ENCODE measurements at places on chromosomes 11 and 22.

- no peak for DNase-seq
Observed at GRCh38 chr11:26960281-26960680, 33.6 kb upstream of the FIBIN start.

GRCh38 chr11:8867931-8868631 lies 42.9 kb upstream of the AKIP1 start:
- DNase-seq: no peak

GRCh38 chr22:42717197-42717928 lies 3.3 kb downstream of the A4GALT start:
- no peak for DNase-seq

DNA sequence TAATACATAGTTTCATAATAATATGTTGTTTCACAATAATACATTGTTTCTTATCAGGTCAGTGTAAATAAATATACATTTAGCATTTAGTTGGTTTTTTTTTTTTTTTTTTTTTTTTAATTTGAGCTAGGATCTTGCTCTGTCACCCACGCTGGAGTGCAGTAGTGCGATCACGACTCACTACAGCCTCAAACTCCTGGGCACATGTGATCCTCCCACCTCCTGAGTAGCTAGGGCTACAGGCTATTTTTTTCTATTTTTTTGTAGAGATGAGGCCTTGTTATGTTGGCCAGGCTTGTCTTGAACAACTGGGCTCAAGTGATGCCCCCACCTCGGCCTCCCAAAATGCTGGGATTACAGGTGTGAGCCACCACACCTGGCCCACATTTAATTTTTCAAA lies 43.5 kb downstream of the MIAT start:
- no peak for DNase-seq

DNA sequence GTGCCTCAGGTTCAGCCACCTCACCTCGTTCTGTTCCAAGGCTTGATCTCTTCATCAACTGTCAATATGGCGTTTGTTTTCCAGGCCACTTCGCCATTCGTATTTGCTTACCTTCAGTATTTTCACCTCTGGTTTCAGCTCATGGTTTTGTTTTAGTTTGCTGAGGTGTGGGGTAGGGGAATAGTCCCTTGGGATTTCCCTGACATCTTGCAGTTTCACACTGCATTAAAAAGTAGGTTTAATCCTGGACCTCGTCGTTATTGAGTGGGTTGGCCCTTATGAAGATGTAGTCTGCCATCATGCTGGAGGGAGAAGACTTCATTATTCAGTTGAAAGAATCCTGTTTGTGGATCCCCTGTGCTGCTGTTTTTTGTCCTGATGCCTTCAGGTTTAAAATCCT lies 46.0 kb downstream of the C11orf91 start:
- no peak for DNase-seq
